ENCODE measurements at places on chromosomes 13 and 19.
A peak's percentile ranks its signal among the peaks of the same experiment; 100 is the strongest.

DNA sequence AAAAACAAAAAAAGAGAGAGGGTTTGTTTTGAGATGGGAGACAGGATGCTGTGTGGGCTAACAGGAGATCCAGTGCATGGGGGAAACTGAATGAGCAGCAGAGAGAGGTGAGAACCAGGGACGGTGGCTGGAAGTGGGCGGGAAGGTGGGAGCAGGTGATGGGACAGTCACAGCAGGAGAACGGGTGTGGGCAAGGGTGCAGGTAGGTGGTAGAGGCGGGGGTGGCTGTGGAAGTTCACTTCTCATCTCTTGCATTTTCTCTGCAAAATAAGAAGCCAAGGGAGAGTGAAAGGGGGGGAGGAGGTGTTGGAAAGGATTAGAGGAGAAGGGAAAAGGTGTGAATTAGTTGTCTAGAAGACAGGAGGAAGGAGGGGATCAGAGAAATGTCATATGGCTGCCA lies 21.9 kb downstream of the FBXO17 start:
- no peak for DNase-seq

GRCh38 chr19:42246922-42247639 lies 4.7 kb upstream of the GSK3A start:
- no peak for DNase-seq

- no peak for DNase-seq
Observed at GRCh38 chr13:73938372-73939070, 195.7 kb downstream of the KLF12 start.

DNA sequence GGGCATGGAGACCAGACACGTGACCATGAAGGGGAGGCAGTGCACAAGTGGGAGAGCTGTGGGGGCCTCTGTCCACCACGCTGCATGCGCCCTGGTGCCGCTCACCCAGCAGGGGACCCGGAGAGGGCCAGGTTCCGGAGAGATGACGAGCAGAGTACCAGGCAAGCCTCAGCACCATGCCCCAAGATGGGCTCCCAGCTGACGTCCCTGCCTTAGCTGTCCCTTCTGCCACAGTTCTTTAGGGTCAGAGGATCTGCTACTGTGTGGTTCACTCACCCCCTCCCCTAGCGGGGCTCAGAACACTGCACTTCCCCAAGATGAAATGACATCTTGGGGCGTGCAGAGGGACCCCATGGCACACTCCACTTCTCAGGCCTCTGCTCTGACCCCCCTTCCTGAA lies 9.6 kb upstream of the PRKD2 start:
- DNase-seq: no peak

DNA sequence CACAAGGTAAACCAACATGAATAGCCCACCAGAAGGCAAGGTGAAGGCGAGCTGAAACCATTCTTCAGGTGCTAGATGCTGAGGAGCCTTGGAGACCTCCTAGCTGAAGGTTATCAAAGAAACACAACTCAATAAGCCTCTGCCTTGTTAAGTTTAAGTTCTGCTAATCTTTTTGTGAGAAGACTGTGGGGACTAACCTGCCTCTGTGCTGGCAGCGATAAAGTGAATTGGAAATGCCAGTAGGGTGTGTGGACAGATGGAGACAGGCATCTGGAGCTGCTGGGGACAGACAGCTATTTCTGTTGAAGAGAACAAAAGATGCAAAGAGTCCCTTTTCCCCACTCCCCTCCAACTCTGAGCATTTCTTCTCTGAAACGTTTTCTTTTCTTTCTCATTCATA lies 33.5 kb upstream of the FLT1 start:
- DNase-seq: no peak

DNA sequence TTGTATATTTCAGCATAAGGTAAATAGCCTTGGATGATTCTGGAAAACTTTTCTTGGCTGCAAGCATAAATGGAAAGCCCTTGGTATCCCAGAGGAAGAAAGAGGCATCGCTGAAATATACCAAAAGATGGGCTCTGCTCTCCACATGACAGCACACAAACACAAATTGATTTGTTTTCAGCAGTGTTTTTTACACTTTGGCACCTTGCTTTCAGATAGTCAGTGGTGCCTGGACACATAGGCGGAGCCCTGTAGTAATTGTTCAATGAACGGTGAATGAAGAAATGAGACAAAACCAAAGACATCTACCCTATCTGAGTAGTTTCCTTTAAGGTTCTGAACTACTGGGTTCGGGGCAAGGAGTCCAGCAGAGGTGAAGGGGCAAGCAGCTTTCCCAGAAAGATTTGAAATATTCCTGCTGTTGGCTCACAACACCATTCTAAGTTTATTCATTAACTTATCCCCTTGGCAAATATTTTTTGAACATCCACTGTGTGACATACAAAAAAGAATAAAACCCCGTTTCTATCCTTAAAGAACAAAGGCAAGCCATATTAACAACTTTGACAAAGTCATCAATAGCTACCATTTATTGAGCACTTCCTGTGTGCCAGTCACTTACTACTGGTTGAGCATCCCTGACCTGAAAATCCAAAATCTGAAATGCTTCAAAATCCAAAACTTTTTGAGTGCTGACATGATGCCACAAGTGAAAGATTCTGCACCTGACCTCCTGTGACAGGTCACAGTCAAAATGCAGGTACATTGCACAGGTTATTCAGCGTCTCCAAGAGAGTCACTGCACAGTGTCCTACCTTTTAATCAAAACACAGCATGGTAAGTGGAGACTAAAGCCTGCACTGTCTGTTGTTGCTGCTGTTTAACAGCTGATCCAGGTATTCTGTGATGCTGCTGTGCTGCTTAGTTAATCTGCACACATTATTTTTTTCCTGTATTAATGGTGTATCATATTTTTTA lies 238.1 kb downstream of the DCLK1 start:
- DNase-seq: no peak

GRCh38 chr19:4030981-4031380 lies 23.4 kb downstream of the PIAS4 start:
- no peak for DNase-seq

- DNase-seq: no peak
Observed at GRCh38 chr13:35723053-35723461, 246.6 kb upstream of the MAB21L1 start.

- no peak for DNase-seq
Observed at GRCh38 chr13:39599012-39599411, 4.0 kb downstream of the LHFPL6 start.

DNA sequence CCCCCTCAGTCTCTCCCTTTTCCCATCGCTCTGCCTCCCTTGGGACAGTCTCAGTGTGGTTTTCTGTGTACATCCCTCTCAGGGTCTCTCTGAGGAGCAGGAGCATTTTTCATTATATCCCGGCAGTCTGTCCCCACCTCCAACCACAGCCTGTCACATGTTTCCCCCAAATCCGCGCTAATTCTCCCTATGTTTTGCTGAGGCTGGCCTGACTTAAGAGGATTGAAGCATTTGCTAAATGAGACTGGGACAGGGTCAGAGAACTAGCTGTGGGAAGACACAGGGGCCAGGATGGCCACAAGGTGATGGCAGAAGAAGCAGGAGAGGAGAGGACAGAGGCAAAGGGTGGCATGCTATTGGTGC lies 5.5 kb downstream of the TPRX1 start:
- DNase-seq: no peak

DNA sequence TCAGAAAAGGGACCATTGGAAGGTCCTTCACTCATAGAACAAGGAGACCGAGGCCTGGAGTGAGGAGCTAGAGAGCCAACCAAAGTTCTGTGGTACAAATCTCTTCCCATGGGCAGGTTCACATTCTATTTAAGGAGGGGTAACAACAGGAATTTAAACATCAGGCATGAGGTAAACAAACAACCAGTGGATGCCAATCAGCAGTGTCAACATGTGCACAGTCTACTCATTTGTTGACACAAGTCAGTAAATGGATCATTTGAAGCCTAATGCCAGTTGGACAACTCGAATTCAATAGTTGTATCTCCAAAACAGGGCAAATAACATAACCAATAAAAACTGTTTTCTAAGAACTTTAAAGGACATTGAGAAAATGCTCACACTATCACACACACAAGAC lies 6.3 kb upstream of the DOCK9 start:
- DNase-seq: no peak

DNA sequence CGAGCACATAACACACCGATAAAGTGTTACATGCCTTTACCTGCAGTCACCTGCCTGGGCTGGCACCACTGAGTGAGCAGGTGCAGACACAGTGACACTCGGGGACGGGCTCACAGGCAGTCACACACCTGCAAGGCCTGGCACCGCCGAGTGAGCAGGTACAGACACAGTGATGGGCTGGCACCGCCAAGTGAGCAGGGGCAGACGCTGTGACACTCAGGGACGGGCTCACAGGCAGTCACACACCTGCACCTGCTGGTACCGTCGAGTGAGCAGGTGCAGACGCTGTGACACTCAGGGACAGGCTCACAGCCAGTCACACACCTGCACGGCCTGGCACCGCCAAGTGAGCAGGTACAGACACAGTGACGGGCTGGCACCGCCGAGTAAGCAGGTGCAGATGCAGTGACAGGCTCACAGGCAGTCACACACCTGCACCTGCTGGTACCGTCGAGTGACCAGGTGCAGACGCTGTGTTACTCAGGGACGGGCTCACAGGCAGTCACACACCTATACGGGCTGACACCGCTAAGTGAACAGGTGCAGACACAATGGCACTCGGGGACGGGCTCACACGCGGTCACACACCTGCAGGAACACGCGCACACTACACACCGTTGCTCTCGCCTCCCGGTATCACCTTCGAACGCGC lies 470 bp downstream of the ZNF835 start:
- DNase-seq: no peak

- DNase-seq: no peak
Observed at GRCh38 chr13:47144782-47145181, 247.9 kb upstream of the HTR2A start.

- DNase-seq: no peak
Observed at GRCh38 chr13:21219036-21219381, 42.6 kb downstream of the MRPL57 start.

DNA sequence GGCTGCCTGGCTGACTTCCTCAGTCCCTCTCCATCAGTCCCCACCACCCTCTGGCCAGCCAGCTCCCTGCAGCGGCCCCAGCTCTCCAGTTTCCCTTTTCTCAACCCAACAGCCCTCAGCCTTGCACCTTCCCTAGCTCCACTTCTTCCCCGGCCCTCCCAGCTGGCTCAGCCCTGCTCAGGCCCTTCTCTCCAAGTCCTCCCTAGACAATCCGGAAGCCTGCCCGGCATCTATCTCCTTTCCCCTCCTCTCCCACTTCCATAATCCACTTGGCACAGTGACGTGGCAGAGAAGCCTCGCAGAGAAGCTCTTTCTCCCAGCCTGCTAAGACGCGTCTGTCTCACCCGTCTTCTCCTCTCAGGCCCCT lies 1.1 kb downstream of the UBXN6 start:
- peak; percentile 62 for DNase-seq

DNA sequence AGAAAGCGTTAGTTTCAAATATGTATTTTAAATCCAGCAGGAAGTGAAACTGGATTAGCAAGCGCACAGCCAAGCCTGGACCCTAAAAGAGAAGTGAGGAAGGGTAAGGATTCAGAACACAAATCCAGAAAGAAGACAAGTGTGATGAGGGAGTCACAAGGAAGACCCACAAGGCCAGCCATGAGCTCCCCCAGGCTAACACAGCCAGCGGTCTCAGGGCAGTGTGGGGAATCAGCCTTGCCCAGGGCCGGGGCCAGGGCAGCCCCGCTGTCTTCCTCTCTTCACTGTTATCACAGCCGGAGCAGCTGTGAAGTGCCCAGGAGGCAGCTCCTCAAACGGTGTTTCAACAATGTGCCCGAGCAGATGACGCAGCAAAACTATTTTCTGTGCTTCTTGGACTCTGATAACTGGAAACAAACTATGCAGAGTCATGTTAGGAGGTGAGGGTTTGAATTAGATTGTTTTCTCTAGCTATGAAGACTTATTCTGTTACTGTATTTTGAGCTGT lies 12.2 kb upstream of the CDC16 start:
- DNase-seq: peak; percentile 43

DNA sequence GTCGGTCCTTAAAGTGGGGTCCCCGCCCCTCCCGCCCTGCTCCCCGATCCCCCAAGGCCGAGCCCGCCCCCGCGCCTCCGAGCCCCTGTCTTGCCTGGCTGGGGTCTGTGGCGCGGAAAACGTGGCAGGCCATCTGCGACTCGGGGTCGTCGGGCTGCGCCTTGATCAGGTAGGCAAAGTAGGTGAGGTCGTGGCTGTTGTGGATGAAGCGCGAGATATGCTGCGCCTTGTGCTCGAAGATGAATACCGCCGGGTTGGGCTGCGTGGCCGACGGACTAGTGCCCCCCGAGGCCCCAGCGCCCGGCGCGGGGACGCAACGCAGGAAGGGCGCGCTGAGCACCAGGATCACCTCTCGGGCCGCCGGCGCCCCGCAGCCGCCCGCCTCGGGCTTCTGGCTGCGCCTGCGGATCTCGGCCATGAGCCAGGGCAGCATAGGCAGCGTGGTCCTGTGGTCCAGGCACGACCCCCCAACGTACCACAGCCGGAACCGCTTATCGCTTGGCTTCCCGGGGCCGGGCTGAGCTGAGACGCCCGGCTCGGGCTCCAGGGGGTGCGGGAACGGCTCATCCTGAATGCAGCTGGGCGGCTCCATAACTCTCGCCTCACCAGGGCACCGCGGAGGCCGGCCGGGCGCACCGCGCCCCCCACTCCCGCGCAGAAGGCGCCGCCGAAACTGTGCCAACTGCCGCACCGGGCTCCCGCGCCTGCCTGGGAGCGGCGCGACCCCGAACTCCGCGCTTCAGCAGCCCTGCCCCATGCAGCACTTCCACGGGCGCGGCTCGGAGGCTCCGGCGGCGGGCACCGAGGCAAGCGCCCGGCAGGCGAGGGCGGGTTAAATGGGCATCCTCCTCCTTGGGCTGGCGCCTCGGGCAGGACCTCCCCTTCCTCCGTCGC lies 546 bp downstream of the TBC1D4 start:
- peak; percentile 78 for DNase-seq

- DNase-seq: no peak
Observed at GRCh38 chr19:14414926-14415690, 4.0 kb downstream of the DDX39A start.

DNA sequence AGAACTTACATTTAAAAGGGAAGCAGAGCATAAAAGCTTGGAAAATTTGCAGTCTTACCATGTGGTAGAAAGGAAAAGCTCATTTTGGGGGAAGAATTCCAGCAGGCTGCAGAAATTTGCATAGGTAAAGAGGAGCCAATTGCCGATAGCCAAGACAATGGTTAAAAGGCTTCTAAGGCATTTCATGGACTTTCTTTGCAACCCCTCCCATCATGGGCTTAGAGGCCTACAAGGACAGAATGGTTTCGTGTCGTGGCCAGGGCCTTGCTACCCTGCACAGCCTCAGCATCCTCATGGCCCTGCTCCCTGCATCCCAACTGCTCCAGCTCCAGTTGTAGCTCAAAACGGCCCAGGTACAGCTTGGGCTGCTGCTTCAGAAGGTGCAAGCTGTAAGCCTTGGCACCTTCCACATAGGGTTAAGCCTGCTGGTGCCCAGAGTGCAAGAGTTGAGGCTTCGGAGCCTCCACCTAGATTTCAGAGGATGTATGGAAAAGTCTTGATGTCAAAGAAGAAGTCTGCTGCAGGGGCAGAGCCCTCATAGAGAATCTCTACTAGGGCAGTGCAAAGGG lies 420.3 kb downstream of the PCDH17 start:
- DNase-seq: no peak

GRCh38 chr13:75934889-75935288 lies 298.8 kb downstream of the LMO7 start:
- DNase-seq: no peak

All from ecto neural progenitor cell (in vitro differentiated cells).